ENCODE measurements at places on chromosomes 4 and X.

- no peak for DNase-seq
Observed at GRCh38 chr4:30473225-30473624, 246.9 kb upstream of the PCDH7 start.

- DNase-seq = no peak
Observed at GRCh38 chr4:2843941-2844584, 419 bp downstream of the ADD1 start.

- no peak for DNase-seq
Observed at GRCh38 chr4:103091601-103092223, 7.9 kb downstream of the BDH2 start.

DNA sequence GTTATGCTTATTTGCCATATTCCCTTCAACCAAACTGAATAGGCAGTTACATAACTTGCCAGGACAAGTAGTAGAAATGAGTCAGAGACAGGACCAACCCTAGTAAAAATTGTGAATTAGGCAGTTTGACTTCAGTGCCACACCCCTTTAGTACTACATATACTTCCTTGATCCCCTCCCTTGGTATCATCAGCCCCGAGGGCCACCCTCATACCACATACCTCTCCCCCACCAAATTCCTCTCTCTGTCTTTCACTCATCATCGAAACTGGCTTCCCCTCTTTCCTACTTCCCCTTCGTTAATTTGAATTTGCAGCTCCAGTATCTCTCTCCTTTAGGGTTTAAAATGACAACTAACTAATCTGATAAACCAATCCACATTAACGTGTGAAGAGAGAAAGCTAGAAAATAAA lies 7.9 kb upstream of the PTPN13 start:
- DNase-seq = no peak

GRCh38 chrX:747176-747575 lies 116.6 kb downstream of the SHOX start:
- no peak for DNase-seq
